ENCODE measurements at places on chromosomes 1 and 21.

GRCh38 chr1:161086457-161086856 lies 2.9 kb downstream of the NECTIN4 start:
- DNase-seq = no peak

DNA sequence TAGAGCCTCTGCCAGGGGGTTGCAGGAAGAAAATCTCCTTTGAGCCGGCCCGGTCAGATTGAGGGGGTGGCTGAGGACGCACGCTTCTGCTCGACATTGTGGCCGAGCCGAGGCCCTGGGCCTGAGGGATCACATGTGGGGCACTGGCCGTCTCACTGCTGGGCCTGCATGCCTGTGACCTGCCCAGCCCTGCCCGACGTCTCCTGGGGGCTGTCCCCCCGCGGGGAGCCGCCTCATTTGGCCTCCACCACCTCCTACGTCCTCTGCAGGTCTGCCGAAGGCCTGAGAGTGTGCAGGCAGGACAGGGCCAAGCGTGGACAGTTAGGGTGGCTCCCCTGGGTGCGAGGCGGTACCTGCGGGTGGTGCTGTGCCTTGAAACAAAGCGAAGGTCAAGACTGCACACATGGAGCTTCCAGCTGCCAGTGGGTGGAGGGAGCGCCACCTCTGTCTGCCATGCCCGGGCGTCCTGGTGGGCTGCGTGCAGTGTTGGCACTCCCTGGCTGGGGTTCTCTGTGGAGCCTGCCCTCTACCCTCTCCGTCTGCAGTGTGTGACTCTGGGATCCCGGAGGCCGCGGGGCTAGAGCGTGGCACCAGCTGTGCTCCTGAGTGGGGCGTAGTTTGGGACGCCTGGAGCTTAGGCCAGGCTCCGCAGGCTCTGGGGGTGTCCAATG lies 51.7 kb downstream of the PCNT start:
- no peak for DNase-seq

DNA sequence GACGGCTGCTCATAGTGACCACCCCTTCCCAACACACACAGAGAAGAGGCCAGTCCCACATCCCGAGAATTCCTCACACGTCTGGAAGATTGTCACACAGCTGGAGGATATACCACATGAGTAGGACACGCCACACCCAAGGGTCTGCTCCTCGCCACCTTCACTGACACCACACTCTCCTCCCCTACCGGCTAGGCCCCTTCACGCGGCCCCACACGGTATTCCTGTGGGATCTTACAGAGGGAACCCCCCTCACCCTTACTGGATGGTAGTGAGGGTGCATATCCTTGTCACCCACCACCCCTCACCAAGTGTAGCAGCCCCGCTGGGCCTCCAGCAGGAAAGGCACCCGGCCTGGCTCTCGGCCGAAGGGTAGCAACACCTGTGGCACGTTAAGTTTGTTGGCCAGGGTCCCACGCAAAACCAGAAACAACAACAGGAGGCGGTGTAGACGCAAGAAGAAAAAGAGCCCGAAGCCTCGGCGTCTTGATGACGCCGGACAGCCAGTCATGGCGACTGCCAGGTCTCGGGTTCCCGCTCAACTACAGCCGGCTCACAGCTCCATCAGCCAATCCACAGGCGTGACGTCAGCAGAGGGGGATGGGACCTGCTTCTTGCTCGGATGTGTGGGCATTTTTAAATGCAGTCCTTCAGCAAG lies at the start of gene NUP210L:
TSS of gene NUP210L (minus strand) at position 540 of the 658 bp plus-strand sequence.
- DNase-seq = no peak

DNA sequence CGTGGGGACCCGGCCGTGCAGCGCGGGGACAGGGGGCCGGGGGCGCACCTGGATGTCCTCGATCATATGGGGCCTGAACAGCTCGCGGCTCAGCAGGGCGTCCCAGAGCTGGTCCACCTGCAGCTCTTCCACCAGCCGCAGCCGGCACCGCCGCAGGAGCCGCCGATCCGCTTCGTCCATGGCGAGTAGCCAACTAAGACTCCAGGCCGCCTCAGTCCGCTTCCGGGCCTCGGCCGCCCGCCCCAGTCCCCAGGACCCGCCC lies at the start of gene CASP9:
TSS of gene CASP9 (minus strand) at position 195 of the 262 bp plus-strand sequence. CDS start at position 180, 15 bp downstream.
- DNase-seq = no peak

DNA sequence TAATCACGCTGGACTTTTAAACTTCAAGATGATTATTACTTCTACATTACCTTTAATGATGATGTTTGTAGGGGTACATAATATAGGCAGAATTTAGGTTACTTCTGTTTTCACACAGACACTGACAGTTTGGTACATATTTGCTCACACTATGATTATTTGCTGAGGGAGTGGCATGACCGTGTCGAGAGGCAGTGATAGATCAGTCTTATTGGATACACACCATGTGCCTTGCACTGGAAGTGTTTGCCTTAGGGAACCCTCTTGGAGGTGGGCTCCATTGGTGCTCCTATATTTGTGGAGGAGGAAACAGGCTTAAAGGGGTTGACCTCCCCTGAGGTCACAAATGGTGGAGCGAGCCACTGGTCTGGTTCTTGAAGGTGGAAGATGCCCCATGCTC lies 132.1 kb downstream of the PRDM2 start:
- DNase-seq = no peak

DNA sequence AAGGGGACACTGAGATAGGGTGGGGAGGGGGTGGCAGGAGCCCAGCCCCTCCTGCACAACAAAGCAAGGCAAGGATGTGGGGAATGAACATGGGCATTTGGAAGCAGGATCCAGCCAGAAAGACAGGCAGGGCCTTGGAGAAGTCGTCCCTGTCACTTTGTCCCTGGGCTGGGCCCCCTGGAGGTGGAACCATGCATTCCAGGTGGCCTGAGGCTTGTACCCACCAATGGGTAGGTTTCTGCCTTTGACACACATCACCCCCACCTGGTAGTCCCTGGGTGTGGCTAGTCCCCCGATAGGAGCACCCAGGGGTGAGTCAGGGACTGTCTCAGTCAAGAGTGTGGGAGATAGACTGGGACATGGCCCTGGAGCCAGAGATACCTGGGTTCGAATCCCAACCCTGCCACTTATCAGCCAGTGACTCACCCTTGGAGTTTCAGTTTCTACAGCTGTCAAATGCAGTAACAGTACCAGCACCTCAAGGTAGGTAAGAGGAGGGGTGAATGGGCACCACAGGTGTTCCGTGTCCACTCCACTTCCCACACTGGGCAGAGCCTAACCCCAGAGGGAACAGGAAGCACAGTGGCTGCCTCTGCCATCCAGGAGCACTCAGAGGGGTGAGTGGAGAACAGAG lies 10.0 kb downstream of the PLA2G2D start:
- DNase-seq = no peak

DNA sequence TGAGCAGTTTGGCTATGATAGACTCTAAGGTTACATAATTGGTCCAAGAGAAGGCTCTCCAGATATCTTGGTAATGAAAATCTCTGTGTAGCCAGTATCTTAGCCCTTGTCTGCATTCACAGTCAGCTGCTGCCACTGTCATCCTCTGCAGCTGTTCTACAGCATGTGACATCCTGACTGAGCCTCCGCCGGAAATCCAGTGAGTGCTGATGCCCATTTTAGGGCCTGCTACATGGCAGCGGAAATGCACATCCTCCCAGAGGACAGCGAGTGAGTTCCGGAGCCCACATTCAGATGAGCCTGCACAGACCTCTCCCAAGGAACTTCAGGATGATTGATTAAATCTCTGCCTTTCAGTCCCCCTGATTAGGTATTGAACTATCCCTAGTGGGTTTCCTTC lies 237.1 kb downstream of the HHIPL2 start:
- no peak for DNase-seq

GRCh38 chr1:222171005-222171404 lies 376.9 kb downstream of the HHIPL2 start:
- no peak for DNase-seq

GRCh38 chr1:199490769-199491527 lies 536.6 kb upstream of the NR5A2 start:
- DNase-seq = no peak

DNA sequence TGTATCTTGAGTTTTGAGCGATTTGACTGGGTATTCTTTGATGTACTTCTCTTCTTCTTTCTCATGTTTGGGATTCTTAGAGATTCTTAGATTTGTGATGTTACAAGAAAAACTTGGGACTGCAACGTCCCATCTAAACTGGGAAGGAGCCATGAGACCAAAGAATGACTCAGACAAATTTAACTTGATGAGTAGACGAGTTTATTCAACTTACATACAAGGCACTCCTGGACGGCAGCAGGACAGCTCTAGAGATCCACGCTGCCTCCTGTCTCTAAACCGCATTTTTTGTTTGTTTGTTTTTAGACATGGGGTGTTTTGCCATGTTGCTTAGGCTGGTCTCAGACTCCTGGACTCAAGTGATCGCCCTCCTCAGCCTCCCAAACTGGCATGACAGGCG lies 137.1 kb downstream of the PIK3R3 start:
- no peak for DNase-seq

GRCh38 chr1:5235355-5235899 lies 581.0 kb downstream of the AJAP1 start:
- DNase-seq = no peak

DNA sequence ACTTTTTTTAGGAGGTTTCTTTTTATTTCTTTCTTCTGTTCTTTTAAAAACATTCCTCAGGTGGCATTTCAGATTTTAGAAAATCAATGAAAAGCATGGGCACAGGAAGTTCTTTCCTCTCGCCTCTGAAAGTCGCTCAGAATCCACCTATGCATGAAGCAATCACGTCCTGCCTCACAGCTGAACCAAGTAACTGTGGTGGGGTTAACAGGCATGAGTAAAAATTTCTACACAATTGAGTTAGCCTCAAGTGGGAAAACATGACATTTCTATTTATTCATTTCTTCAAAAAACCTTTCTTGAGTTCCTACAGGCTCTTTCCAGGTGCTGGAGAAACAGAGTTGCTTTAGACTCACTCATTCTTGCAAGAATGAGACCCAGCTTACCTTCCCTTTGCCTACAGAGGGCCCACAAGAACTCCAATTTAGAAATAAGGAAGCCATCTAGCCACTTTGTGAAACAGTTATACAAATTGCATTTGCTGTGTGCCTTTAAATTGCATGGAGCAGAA lies 508.9 kb upstream of the PKN2 start:
- DNase-seq = no peak
